GM23248 (cell line): ENCODE measurements at places on chromosomes 1 and 21.

DNA sequence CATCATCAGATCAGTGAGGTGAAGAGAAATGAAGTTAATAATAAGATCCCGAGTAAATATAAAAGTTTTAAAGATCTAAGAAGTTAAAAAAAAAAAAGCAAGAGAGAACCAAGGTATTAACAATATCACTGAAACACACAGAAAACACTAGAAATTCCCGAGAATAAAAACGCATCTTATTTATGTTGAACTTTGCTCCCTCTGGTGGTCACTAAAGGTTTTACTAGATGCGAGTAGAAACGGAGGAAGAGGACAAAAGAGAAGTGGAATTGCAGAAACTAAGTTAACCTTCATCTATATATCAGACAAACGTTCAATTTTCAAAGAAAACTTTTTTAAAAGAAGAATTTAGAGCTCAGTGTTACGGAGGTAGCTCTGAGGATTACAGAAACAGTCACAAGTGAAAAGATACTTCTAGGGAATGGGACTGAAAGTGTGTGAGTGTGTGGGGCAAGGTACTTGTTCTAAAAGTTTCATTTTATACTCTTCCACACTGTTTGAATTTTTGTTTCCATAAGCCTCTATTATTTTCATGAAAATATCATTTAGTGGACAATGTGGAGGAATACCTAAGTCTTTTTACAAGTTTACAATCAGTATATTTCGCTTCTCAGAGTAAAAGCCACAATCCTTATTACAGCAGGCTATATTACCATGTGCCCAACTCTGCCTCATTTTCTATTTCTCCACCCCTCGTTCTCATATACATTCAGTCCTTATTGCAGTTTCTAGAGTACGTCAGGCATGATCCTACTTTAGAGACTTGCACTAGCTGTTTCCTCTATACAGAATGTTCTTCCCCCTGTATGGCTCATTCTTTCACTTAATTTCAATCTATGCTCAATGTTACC lies 19.7 kb downstream of the ACBD6 start:
- peak; percentile 74 for DNase-seq

GRCh38 chr1:156767101-156767878 lies at the start of gene PRCC:
PRCC (plus strand) TSS chr1:156767535; CDS start chr1:156767772, 237 bp downstream.
- DNase-seq: peak; percentile 100

DNA sequence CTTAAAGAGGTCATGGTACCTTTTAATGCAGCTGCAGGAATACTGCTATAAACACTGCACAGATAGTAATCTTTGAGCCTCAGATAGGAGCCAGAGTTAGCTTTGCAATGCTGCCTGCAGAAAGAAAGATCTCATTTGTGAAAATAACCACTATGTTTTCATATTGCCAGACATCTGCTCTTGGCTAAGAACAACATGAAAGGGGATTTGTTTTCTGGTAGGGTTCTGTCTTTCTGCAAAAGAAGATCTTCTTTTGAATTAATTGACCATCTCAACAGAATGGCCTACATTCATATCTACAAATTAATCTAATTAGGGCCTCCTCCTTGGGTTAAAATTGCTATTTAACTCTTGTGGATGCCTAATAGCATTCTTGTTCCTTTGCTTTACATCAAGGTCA lies 177.6 kb upstream of the DPYD start:
- no peak for DNase-seq

DNA sequence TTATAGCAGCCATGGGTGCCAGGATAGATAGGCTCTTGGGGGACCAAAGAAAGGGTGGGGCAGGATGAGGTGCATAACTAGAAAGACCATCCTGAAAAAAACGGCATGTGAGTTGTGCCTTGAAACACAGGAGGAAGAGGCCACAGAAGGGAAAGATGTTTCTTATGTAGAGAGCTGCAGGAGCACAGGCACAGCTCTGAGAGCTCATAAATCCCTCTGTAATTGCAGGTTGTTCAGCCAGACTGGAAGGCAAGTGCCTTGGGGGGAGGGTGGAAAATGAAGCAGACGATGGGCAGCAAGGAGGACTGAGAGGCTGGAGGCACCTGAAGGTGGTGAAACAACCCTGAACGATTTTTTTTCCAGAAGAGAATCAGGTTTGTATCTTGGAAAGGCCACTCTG lies 170.7 kb downstream of the NR5A2 start:
- DNase-seq: no peak

DNA sequence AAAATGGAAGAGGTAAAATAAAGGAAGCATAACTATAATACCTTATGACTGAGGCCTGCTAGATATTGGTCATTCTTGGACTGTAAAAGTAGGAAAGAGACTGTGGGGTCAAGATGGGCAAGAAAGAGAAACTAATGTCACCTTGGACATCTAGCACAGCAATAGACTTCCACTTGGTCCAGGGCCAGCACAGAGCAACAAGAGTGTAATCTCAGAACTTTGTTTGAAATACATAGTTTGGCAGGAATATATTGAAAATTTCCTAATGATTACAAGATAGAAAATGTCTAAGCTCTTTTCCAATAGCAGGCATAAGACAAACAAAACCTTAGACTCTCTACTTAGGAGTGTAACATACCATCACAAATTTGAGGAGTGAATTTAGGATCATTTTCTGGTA lies 4.6 kb downstream of the LRRC8C start:
- DNase-seq: no peak

GRCh38 chr1:161404051-161404597 lies 36.4 kb upstream of the CFAP126 start:
- DNase-seq: no peak
